Kasumi-1 (cell line): ENCODE measurements at places on chromosomes 3 and 15.

DNA sequence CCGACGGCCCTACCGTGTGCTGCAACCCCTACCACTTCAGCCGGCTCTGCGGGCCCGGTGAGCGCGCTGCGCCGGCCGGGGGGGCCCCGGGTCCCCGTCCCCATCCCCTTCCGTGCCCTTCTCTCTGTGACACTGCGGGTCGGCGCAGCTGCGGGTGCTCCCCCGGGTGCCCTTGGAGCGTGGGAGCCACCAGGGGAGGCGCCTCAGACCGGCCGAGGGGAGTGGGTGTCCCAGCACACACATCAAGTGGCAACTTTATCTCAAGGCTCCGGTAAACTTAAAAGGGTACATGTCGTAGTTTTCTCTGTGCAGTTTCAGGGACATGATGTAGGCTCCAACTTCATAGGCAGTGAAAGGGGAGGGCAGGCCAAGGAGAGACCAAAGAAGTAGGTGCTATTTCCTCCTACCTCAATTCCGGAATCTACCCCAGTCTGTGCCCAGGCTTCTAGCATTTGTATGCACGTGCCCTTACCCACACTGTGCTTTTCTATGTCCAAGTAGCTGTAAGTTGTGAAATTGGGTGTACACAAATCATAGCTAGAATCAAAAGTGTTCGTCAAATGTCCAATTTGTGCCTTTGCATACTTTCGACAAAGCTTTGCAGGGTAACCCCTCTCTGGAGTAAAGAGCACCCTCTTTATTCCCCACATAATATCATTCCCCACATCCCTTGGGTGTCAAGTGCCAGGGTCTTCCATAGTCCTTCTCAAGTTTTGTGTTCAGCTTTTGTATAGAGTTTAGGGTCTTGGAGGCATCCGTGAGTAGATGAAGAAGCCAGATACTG is 2.2 kb downstream of the SMAD6 start:
- no peak for DNase-seq

GRCh38 chr3:49164983-49165720 is 979 bp downstream of the CCDC71 start:
- no peak for DNase-seq

DNA sequence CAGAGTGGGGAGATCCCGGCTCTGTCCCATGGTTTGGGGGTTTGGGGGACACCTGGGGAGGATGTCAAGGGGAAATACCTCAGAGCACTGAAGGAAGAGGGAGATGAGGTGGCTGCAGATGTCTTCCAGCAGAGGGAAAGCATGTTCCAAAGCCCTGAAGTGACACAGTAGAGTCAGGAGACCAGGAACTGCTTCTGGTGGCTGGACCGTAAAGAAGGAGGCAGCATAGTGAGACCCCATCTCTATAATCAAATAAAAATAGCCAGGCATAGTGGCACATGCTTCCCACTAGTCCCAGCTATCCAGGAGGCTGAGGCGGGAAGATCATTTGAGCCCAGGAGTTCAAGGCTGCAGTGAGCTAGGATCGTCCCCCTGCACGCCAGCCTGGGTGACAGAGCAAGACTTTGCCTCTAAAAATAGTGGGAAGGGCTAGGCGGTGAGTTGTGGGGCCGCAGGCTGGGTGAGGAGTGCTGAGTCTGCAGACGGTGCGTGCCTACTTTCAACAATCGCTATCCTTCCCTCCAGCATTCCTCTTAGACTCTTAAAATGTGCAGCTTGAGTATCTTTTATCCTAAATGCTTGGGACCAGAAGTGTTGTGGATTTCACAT is 26.2 kb downstream of the HES1 start:
- no peak for DNase-seq

- DNase-seq = no peak
Observed at GRCh38 chr3:52367891-52368880, 52.1 kb downstream of the DNAH1 start.

DNA sequence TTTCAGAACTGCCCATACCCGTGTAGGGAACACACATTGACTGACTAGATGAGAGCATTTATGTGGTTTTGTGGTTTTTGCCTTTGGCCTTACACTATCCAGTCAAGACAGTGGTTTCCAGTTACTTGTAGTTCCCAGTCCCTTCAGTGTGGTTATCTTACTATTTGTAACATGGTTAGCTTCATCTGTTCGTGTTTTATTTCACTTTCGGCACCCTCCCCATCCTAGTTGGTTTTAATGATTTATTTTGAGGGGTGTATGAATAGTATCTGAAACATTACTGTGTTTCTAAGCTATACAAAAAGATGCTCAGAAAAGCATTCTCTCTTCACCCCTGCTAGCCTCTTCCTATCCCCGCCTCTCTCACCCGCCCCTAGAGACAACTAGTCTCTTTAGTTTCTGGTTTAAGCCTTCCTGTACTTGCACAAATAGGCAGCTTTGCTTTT is 14.1 kb downstream of the LYSMD4 start:
- peak; percentile 24 for DNase-seq

- DNase-seq = peak; percentile 91
Observed at GRCh38 chr3:169813757-169814517, 1.2 kb upstream of the LRRC34 start.

GRCh38 chr15:65925338-65925737 is 56.0 kb downstream of the RAB11A start:
- DNase-seq = no peak

- no peak for DNase-seq
Observed at GRCh38 chr15:81330366-81331090, 6.6 kb upstream of the STARD5 start.

DNA sequence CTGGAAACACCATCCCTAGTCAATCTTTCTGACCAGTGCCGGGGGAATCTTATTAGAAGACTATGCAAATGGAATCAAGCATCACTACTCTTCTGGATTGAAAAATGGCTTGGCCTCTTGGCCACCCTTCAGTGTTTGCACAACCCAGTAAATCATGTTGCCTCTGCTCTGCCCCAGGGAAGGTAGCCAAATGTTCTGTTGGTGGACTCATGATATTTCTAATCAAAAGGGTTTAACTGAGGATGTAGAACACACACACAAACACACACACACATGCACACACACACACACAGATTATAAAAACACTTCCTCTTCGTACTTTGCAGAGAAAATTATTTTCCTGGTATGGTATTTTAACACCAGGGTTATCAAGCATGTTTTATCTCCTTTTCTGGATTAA is 7.9 kb downstream of the RBP2 start:
- no peak for DNase-seq

GRCh38 chr3:128054367-128054766 is 2.1 kb downstream of the SEC61A1 start:
- DNase-seq = no peak
